ENCODE measurements at places on chromosomes 3 and 15. TPM values are rescaled to one million over a fixed set of nuclear protein-coding genes. Genes with fewer than 3 reads are reported as not detected.
A peak's percentile ranks its signal among the peaks of the same experiment; 100 is the strongest.

DNA sequence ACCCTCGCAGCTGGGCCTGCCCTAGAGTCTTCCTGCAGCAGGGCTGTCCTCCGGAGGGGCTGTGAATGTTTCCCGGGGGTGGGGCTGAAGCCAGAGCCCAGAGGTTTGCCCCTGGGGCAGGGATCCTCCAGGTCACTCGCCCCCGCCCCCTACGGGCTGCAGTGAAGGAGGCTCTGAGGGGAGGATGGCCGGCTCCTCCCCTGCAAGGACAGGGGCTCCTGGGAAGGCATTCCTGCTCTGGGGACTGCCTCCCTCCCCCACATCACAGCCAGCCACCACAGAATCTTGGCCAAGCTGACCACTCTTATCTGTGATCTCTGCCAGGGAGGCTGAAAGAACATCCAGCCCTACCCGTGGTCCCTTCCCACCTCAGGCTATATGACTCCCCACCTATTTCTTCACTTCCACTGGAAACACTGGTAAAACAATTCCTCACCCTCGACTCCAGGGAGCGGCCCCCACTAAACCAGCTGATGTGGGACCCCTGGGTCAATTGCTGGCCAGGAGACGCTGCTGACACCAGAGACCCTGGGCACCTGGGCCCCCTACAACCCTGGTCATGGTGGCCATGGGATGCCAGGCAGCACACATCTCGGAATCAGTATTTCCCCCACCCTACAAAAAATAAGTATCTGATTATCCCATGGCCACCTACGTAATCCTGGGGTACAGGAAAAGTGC lies 66.0 kb downstream of the HMCES start:
- peaks cover 9% of the 10 kb centered on the region for H3K4me1 ChIP-seq
- H3K4me3 ChIP-seq, result no peak overlapping the region
- H3K36me3 ChIP-seq, result no peaks in the 10 kb centered on the region
- no peak overlapping the region for H3K27ac ChIP-seq
- no peak for DNase-seq
- H3K27me3 ChIP-seq, result peaks cover 17% of the 10 kb centered on the region

Gene NUSAP1
- 2.3 TPM for total RNA-seq

- DNase-seq, result peak; percentile 15
- no peaks in the 10 kb centered on the region for H3K4me1 ChIP-seq
- no peak overlapping the region for H3K27ac ChIP-seq
- H3K36me3 ChIP-seq, result no peaks in the 10 kb centered on the region
- H3K27me3 ChIP-seq, result no peaks in the 10 kb centered on the region
These were observed 10.0 kb downstream of the ARMC8 start for GRCh38 chr3:138197058-138197457.

- peaks cover 57% of the 10 kb centered on the region for H3K4me1 ChIP-seq
- DNase-seq, result no peak
- H3K27me3 ChIP-seq, result no peaks in the 10 kb centered on the region
- peak overlapping the region; percentile 70 for H3K4me3 ChIP-seq
- H3K27ac ChIP-seq, result peak overlapping the region; percentile 65
- no peaks in the 10 kb centered on the region for H3K36me3 ChIP-seq
These were observed 540 bp upstream of the PPP1R2 start for GRCh38 chr3:195543500-195544229.

DNA sequence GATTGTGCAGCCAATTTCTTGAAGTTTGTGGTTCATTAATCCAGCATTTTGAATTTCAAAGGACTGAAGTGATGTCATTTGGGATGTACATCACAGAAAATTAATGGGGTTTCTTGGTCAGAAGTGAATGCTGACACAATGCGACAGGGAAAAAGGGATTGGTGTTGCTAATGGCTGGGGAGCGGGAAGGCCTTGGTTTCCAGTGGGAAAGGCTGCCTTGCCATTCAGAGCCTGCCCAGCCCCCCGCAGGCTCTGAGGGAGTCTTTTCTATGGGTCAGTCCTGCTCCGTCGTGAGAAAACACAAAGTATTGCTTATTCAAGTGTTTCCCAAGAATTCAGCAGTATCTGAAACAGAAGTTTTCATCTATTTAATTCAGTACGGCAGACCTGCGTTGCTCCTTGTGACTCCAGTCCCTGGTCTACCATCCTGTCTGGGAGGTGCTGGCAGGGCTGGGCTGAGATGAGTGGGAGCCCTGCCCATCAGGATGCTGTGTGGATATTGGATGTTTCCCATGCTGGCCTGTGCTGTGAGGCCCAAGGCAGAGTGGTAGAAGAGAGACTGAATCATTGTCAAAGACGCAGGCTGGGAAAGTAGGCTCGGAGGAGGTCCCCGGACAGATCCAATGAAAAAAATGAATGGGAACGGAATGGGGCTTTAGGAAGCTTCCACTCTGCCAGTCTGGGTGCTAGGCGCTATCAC lies 111.2 kb upstream of the KLHL25 start:
- H3K4me3 ChIP-seq, result no peak overlapping the region
- DNase-seq, result no peak
- no peaks in the 10 kb centered on the region for H3K36me3 ChIP-seq
- H3K27ac ChIP-seq, result no peak overlapping the region

DNA sequence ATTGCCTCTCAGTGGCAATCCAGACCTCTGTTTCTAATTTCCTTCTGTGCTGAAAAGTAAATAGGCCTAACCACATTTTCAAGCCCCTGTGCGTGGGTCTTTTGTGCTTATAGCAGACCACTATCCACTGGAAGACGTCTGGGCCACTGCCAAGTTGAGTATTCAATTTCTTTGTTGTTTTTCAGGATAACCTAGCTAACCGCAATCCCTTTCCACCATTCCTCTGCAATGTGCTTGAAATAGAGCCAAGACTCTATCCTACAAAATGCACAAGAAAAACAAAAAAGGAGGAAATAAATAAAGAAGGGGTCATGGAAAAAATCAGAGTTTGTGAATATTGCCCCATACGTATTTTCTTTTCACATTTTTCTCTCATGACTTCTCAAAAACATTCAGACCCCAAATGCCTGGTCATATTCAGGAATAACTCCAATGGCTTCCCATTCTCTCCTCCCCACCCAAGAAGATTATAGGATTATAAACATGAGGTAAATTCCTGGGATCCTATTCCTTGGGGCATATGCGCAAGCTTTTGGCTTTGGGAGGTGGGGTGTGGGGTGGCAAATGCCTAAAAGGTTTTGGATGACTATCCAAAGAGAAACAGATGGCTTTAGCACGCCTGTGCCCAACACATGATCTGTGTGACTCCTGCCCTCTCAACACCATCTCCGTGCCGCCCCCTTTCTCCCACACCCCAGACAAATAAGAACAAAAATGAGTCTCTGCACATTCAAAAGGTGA lies 217.9 kb upstream of the THBS1 start:
- no peak for DNase-seq
- no peaks in the 10 kb centered on the region for H3K4me1 ChIP-seq
- H3K27me3 ChIP-seq, result no peaks in the 10 kb centered on the region
- no peak overlapping the region for H3K27ac ChIP-seq
- no peak overlapping the region for H3K4me3 ChIP-seq

DNA sequence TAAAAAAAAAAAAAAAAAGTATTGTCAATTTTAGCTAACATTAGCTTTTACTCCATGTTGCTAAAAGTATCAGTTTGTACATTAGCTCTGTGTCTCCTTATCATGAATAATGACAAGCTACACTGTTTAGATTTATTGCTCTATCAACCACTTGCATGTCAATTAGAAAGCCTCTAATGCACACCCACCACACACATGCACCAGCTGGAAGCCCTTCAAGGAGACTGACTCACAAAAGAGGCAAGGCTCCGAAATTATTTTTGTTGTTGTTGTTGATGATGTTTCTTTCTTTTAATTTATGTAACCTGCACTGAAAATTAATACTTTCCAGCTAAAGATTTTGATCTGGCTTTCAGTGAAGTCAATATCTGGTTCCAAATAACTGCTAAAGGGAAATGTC lies 71.5 kb downstream of the ETFA start:
- no peak overlapping the region for H3K4me3 ChIP-seq
- peaks cover 2% of the 10 kb centered on the region for H3K36me3 ChIP-seq
- H3K27ac ChIP-seq, result no peak overlapping the region
- no peak for DNase-seq
- H3K4me1 ChIP-seq, result no peaks in the 10 kb centered on the region

DNA sequence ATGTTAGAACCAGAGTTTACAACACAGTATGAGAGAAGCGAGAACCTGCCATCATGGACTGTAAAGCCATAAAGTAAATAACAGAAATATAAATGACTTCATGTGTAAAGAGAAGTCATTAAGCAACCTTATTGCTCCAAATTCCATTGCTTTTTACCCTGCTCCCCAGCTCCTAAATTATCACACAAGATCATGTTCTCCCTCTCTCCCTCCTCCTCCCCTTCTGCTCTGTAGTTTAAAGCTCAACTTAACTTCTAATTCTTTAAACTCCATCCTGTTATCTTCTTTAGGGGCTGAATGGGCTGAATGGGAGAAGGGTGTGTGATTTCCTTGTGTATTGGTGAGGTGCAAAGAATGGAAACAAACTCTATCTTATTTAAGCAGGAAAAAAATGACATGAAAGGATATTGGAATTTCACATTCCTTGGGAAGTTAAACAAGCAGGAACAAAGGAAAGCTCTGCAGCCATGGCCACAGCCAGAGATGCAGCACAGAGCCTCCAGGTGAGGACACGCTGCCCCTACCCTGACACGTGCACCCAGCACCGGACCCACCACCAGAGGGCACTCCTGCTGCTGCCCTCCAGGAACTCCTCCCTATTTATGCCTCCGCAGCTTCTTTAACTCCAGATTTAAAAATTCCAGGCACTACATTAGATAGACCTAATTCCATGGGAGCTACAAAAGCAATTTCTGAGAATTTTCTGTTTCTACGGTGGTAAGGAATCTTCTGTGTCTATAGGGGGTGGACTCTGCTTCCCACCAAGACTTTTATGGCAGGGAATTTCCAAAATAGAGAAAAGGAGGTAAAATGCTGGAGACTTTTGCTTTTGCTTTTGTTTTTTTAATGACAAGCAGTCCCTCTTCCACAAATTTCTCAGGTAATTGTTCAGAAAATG lies 76.9 kb upstream of the ABI3BP start:
- H3K27ac ChIP-seq, result no peak overlapping the region
- no peak overlapping the region for H3K4me3 ChIP-seq
- no peaks in the 10 kb centered on the region for H3K36me3 ChIP-seq
- peaks cover 4% of the 10 kb centered on the region for H3K27me3 ChIP-seq
- no peaks in the 10 kb centered on the region for H3K4me1 ChIP-seq
- peak; percentile 72 for DNase-seq

GRCh38 chr3:4222574-4223175 lies 80.5 kb upstream of the SETMAR start:
- no peaks in the 10 kb centered on the region for H3K36me3 ChIP-seq
- H3K4me1 ChIP-seq, result no peaks in the 10 kb centered on the region
- no peak overlapping the region for H3K27ac ChIP-seq
- no peak overlapping the region for H3K4me3 ChIP-seq
- H3K27me3 ChIP-seq, result no peaks in the 10 kb centered on the region

Gene WDR93
- not detected for total RNA-seq

DNA sequence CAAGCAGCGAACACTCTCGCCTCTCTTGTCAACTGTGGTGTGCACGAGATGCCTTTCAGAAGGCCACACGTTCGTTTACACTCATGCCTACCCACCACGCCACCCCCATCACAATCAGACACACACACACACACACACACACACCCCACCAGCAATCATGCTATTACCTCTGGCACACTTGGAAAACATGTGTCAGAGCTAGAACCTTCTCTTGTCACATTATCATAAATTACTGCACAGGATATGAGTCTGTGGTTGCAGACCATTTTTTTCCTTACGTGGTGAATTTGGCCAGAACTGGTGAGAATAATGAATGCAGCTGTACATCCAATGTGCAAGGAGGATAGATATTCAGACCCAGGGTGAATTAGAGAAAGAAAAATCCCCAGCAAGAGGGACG lies 52.4 kb downstream of the TRIM69 start:
- no peaks in the 10 kb centered on the region for H3K36me3 ChIP-seq
- H3K27ac ChIP-seq, result no peak overlapping the region
- H3K27me3 ChIP-seq, result no peaks in the 10 kb centered on the region
- peaks cover 13% of the 10 kb centered on the region for H3K4me1 ChIP-seq
- no peak for DNase-seq

DNA sequence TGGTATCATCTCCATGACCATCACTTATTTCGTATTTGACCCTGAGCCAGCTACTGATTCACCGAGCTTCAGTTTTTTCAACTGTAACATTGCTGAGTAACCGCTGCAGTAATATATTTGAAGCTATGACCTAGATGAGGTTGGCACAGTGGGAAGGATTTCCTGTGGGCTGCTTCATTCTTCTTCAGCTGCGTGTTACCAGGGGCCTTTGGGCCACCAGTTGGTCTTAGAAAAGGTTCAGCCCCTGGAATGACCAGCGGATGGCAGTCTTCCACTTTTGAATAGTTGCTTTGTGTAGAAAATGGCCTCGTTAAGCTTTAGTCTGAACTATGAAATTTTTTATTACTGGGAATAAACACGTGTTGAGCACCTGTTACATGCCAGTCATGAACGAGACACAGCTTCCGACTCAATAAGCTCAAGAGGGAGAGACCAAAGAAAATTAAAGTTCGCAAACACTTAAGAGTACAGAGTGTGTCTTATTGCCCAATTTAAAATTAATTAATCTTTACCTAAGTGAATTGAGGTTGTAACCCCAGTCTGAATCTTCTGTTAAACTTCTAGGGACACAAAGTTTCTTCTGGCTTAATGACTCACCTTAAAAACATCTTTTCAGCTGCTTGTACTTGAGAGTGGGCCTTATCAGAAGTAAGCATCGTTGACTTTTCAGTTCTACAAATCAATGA lies 57.6 kb upstream of the NR2E3 start:
- peaks cover 10% of the 10 kb centered on the region for H3K27me3 ChIP-seq
- no peaks in the 10 kb centered on the region for H3K36me3 ChIP-seq

- H3K27me3 ChIP-seq, result no peaks in the 10 kb centered on the region
- H3K4me3 ChIP-seq, result no peak overlapping the region
- DNase-seq, result no peak
- H3K27ac ChIP-seq, result no peak overlapping the region
- H3K36me3 ChIP-seq, result no peaks in the 10 kb centered on the region
These were observed 4.4 kb downstream of the ALPK3 start for GRCh38 chr15:84821501-84822021.

DNA sequence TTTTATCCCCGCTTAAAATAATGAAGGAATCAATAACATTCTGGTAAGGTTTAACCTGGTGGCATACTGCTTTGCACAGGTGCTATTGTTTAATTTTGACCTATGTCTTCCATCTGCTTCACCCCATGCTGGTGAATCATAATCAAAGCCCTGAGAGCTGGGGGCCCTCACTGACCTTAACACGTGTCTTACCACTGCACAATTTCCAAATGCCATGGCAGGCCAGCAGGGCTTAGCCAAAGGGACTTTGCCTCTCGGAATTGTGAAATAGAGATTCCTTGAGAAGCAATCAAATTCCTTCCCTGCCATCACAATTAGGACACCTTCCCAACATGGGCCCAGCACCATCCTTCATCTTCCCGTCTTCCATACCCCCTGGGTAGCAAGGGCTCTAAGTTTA lies 242.6 kb upstream of the THBS1 start:
- no peaks in the 10 kb centered on the region for H3K27me3 ChIP-seq
- H3K36me3 ChIP-seq, result no peaks in the 10 kb centered on the region
- no peak overlapping the region for H3K4me3 ChIP-seq

DNA sequence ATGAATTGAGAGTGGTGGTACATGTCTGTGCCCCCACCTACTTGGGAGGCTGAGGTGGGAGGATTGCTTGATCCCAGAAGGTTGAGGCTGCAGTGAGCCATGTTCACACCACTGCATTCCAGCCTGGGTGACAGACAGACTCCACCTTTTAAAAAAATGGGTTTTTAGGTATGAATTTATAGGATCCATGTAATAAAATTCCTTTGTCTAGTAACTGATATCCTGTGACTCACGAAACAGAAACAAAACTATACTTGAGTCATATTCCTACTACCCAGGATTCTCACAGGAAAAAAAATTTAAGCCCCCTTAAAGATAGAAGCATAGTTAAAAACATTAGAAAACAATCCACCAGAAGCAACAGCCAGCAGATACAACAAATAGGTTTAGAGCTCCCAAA lies 10.0 kb upstream of the CRTC3 start:
- no peaks in the 10 kb centered on the region for H3K4me1 ChIP-seq
- no peak overlapping the region for H3K4me3 ChIP-seq
- H3K36me3 ChIP-seq, result no peaks in the 10 kb centered on the region
- H3K27ac ChIP-seq, result no peak overlapping the region

All from CD4-positive, alpha-beta T cell (primary cell).